ENCODE measurements at places on chromosomes 5 and 9.

DNA sequence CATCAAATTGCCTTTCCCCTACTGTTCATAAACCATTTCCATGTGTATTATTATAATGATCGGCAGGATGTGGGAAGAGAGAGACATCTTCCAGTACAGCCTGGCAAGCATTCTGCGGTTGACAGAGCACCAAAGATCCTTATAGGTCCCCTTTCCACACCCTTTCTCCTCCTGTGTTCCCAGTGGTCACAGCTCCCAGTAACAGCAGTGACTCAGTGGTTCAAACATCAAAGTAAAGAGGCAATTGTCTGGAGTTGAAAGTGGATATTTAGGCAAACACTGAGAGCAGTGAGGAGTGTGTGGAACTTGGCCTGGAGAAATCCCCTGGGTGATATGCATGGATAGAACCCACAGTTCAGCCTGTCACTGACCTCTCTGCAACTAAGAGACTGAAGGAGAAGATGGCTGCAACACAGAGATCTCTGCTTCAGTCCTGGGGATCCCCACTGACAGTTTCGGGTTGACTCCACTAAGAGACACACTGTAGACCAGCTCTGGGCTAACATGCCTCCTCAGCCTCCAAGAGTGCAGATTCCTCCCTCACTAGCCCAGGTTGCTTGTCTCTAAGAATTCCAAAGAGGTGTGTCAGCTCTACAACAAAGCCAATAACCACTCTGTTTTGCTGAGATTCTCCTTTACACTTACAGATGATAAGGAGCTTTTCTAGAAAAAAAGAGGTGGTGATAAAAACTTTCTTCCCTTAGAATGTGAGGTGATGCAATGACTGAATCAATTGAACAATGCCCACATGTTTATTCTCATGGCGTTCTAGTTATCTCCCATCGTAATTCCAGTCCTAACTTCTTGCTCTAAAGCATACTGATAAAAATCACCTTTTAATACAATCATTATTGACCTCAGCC is 94.4 kb upstream of the IL6ST start:
- DNase-seq: peak; percentile 75

DNA sequence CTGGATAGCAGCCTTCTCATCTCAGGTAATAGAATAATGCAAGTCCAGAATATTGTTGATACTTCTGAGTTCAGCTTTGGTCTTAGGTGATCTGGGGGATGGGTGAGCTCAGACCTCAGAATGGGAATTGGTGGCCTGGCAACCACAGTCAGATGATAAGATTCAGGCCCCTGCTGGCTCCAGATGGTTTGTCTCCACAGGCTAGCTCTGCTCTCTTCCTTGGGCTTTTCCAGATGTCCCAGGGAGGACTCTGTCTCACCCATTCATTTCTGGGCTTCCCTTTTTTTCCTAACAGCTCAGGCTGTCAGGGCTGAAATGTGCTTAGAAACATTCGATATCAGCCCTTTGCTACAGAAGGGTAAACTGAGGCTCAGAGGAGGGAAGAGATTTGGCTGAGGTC is 17.6 kb upstream of the TNFSF15 start:
- no peak for DNase-seq

- peak; percentile 27 for DNase-seq
These were observed 32.9 kb upstream of the MAN2A1 start for GRCh38 chr5:109656829-109657228.

DNA sequence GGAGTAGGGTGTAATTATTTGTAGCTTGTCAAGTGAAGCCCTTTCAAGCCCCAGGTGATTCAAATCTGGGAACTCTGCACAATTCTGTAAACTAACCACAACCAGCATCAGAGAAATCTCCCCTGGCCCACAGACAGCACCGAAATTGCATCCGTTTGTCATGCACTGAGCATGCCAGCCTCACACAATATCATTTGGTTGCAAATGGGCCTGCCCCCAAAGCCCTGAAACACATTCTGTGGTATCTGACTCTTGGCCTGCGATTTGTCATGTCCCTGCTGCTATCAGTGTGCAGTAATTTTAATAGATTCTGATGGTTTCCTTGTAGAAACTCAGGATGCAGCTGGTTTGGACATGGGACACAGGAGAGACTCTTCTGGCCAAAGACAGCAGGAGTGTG is 35.3 kb downstream of the SNX24 start:
- DNase-seq: peak; percentile 12

DNA sequence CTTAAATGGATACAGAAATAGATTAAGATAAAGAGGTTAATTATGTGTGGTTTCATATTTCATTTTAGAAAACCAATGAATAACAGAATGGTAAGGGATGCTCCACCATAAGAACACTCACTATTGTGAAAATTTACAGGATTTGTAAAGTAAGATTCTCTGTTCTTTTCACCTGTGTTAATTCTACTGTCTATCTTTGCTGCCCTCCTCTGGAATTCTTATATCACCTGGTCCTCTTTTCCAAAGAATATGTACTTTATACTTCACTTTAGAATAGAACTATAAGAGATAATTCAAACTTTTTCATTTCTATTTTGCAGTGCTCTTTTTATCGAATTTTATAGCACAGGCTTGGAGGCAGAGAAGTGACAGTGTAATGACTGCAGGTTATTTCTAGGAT is 213.4 kb downstream of the LURAP1L start:
- DNase-seq: no peak

- DNase-seq: no peak
These were observed 222.6 kb upstream of the PIK3R1 start for GRCh38 chr5:67992923-67993322.

DNA sequence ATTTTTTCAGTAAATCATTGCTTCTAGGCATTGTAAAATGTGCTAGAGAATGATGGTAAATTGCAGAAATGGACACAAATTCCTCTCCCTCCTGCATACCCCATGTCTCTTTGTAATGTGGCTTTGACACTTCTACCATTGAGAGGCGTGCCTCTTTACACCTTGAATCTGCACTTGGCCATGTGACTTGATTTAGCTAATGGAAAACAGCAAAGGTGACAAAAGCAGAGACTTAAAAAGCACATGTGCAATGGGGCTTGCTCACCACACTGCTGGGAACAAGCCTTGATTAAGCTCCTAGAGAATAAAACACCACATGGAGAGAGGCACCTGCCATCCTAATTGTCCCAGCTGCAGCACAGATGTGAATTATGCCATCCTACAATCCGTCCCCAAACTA is 69.9 kb upstream of the NAA35 start:
- no peak for DNase-seq

- no peak for DNase-seq
These were observed 24.2 kb downstream of the FAM78A start for GRCh38 chr9:131252120-131252519.

- no peak for DNase-seq
These were observed 26.4 kb upstream of the CMYA5 start for GRCh38 chr5:79663212-79663611.

DNA sequence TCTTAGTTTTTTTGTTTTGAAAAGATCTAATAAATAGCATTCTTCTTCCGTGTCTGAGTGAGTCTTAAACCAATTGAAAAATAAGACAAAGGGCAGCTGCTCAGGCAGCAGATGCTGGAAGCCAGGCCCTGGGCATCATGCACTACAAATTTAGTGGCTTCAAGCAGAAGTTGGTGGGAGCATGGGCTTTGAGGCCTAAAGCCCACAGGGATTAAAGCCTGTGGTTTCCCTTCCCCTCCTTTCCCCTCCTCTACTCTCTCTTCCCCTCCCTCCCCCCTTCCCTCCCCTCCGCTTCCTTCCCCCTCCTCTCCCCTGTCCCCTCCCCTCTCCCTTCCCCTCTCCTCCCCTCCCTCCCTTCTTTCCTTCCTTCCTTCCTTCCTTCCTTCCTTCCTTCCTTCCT is 20.1 kb upstream of the KIF4B start:
- no peak for DNase-seq

DNA sequence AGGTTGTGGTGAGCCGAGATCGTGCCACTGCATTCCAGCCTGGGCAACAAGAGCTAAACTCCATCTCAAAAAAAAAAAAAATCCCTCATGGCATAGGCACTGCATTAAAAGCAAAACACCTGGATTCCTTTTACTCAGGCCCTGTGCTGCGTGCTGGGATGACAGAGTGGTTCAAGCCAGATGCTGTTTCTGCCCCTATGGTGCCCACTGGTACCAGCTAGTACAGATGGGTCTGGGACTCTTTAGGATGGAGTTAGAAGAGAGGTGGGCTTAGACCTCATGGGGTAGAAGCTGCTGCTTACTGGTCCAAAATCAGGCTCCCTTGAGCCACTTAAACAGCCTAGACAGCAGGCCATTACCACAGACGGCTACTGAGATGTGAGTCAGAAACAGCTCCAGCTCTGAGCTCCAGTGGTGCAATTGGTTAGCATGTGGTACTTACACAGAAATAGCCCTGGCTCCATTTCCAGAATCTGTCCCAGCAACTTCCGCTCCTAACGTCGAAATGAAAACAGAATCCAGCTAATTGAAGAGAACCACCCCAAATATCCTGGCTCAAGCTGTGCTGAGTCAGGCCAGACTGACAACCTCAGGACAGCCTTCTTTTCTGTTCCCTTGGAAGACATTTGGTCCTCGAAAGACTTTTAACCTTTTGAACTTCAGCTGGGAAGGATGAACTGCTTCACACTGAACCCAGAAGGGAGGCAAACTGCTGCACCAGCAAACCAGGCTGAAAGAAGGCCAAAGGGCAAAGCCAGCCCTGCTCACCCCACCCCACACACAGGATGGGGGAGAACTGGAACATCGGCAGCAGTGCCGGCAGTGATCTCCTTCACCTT is 15.5 kb downstream of the C5orf15 start:
- DNase-seq: no peak

DNA sequence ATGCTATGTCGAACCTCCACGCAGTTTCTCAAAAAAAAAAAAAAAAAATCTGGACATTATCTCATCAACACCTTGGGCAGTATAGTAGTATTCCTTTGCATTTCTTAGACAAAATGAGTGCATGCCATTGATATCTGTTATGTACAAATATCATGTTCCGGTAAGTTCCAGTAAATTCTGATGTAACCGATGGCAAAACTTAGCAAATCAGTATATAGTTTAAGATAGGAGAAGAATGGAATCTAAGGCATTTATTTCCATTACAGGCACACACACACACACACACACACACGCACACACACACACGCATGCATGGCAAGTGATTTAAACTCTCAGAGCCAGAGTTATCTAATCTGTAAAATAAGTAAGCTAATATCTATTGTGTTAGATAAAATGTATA is 356.5 kb upstream of the TUSC1 start:
- DNase-seq: no peak

Measured in stimulated activated naive CD8-positive, alpha-beta T cell treated with anti-CD3 and anti-CD28 coated beads, Interleukin-15, amount 100 ng/mL, for 72 hours (primary cell).